ENCODE measurements at places on chromosomes 12 and 14.

DNA sequence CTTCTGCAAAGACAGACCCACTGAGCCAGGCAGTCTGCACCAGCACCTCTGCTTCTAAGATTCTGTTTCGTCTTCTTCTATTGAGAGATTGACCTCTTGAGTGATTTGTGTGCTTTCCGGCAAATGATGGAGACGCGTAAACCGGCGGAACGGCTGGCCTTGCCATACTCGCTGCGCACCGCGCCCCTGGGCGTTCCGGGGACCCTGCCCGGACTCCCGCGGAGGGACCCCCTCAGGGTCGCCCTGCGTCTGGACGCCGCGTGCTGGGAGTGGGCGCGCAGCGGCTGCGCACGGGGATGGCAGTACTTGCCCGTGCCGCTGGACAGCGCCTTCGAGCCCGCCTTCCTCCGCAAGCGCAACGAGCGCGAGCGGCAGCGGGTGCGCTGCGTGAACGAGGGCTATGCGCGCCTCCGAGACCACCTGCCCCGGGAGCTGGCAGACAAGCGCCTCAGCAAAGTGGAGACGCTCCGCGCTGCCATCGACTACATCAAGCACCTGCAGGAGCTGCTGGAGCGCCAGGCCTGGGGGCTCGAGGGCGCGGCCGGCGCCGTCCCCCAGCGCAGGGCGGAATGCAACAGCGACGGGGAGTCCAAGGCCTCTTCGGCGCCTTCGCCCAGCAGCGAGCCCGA is 703 bp downstream of the ASCL4 start:
- no peak for DNase-seq

DNA sequence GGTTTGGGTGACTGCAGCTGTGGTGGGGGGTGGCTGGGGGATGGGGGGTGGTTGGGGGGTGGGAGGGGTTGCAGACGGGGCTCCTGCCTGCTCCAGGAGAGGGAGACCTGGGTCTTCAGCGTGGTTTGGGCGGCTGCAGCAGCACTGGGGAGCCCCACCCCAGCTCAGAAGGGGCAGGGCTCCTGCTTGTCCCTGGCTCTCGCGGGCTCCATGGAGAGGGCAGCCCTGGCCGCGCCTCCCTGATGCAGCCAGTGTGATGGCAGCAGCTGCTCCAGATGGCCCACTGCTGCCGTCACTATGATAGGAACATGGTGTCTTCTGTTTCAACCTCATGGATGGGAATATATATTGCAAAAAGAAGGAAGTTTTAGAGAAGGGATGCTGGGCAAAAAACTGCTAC is 22.9 kb downstream of the TRHDE start:
- DNase-seq, result no peak

- no peak for DNase-seq
Measured at GRCh38 chr12:13599176-13599575, 382.2 kb downstream of the GRIN2B start.

DNA sequence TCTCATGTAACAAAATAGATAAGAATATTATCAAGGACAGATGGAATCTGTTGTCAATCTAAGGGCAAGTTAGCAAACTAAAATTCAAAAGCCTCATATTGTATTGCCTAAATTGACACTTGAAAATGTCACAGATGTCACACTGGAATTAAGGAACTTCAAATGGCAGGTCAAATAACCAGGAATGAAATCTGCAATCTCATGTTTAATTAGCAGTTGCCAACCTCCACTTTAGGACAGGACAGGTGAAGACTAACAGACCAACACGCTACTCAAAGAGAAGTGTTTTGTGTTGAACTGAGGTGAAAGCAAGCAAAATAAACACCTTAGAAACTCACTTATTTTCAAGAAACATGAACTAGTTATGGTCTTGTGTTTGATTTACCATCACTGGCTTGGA is 11.1 kb downstream of the KIF21A start:
- DNase-seq, result no peak

DNA sequence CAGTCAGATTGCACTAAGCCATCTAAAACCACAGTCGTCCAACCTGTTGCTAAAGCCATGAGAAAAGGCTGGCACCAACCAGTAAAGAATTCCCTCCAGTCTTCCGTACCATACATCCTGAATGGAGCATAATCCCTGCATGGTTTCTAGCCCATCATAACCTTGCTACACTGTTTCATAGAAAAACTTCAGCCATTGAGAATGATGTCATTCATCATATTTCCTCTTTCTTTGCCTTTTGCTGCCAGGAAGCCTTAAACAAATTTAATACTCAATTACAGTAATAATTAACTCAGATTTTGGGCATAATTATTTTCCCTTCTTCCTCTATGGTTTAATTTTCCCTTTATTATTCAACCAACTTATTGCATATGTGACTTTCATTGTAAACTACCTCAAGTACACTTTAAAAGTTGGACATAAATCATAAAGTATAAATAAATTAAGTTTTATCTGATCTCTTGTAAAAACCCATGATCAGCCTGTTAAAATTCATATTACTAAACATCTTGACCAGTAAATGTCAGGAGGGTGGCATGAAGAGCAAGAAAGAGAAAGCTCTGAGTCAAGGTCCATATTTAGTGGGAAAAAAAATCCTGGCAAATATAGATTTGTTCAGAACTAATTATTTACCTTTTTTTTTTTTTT is 264.7 kb downstream of the ZFP36L1 start:
- no peak for DNase-seq

DNA sequence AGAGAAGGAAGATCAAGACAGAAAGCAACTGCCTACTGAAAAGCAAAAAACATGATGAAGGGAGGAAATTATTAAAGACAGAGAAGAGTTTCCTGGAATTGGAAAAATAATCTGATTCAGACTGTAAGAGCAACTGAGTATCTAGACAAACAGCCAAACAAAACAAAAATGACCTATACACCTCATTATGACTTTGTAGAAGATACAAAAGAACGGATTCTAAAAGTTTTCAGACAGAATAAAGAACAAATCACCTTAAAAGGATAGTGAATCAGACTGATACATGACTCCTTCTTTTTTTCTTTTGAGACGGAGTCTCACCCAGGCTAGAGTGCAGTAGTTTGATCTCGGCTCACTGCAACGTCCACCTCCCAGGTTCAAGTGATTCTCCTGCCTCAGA is 10.4 kb downstream of the OSBPL8 start:
- no peak for DNase-seq

GRCh38 chr12:93183940-93184671 is 193.6 kb upstream of the NUDT4 start:
- no peak for DNase-seq

GRCh38 chr12:28954333-28954732 is 194.7 kb upstream of the FAR2 start:
- no peak for DNase-seq

- DNase-seq, result no peak
Measured at GRCh38 chr12:3142386-3142785, 65.2 kb downstream of the TSPAN9 start.

DNA sequence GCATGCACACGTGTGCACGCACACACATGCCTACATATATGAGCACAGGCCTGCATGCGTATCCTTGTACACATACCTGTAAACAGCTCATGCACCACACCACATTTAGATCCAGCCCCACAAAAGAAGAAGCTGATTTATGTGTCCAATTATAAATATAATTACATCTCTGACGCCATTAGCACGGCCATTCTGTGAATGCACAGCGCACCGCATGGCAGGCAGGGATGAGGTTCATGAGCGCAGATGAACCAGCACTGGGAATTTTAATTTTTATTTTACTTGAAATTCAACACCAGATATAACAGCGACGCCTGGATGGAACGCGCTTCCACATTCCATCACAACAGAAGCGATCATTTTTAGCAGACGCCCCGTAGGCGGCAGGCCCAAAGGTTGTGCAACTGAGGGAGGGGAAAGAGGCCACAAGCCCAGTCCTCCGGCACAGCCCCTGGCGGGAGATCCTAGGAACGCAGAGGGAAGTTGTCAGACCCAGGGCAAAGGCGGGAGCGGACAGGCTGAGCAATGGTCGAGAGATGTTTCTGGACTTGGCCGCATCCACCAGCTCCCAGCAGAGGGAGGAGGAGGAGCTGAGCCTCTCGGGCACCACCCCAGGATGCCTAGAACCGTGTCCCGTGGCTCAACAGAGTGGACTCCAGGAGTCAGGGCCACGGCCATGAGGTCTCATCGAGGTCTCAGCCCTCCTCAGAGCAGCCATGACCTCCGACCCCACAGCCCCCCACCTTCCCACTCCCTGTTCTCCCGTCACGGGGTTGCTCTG is 37.9 kb upstream of the GALNT9 start:
- no peak for DNase-seq

DNA sequence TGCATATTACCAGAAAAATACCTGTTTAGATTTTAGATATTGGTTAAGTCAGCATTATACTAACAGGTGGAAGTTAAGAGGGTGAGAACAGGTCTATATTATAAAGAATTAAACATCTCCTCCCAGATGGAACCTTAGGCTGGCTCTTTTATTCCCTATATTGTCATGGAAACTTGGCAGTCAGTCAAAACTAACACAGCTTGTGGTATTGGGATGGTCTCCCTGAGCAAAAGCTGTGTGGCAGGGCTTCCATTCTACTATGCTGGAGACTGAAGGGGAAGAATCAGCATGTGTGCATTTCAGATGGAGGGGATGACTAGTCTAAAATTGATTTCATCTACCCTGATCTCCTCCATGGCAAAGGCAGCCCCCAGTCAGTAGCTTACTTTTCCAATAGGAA is 66.7 kb downstream of the SMOC1 start:
- no peak for DNase-seq

DNA sequence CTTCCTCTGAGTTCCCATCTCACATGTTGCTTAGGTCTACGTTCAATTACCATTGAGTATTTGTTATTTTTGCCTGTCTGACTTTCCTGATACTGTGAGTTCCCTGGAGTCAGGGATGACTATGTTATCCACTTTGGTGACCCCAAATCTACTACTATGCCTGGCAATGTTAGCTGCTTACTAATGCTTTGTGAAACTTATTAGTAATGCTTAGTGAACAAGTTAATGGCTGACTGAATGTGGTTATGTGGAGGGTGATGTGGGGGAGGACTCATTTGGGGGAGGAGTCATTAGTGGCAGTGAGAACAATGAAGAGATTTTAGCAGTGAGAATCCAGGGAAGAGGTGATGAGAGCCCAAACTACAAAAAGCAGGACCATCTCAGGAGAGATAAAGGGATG is 121.6 kb downstream of the KTN1 start:
- no peak for DNase-seq

DNA sequence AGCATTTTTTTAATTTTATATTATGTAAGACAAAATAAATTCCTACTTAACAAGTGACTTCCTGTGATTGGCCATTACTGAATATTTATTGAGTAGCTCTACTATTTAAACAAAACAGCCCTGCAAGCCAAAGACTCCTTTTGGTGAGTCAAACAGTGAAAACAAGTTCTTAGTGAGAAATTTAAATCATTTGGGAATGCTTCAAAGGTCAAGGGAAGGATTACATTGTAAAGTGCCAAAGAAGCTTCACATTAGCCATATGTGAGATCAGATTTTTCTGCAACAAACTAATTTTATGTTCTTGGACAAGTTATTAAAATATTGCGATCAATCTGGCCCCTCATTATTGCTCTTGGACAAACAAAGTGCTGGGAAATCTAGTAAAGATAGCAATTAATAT is 795.4 kb upstream of the MGAT4C start:
- DNase-seq, result no peak

- no peak for DNase-seq
Measured at GRCh38 chr12:25190793-25191192, 4.2 kb downstream of the DNAI7 start.

DNA sequence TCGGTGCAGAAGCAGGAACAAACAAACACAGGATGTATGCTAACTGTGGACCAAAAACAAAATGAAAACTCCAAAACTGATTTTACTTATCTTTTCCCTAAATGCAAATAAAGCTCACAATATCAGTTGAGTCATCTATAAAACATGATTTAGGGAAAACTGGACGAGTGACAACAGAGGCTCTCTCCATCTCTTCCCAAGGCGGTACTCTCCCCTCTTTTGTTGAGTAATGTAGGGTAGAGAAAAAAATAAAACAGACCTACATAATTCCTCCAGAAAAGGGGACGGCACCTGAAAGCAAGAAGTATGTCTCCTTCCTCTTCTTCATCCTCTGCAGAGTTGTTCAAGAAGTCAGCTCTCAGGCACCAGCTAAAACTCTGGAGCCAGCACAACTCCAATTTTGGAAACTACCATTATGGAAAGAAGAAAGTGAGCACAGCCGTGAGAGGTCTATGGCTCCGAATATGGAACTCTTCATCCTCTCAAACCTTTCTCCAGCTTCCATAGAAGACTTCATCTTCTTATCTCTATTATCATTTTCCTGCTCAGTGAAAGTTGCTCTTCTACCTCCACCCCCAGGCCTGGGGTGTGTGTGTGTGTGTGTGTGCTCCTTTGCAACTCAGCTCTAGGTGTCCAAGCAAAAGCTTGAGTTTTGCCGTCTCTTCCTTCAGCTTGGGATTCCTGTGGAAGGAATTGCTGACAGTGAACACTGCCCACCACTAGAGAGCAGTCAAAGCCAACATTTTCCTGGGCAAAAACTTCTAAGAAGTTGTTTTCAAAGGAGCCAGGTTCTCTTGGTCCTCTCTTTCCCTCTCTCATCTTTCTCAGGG is 155.4 kb downstream of the DIO2 start:
- no peak for DNase-seq

GRCh38 chr12:131075194-131075593 is 121.5 kb downstream of the ADGRD1 start:
- DNase-seq, result no peak

- no peak for DNase-seq
Measured at GRCh38 chr12:80565271-80565670, 121.2 kb downstream of the PTPRQ start.

GRCh38 chr14:104804481-104805325 is 3.8 kb downstream of the ZBTB42 start:
- DNase-seq, result no peak

- no peak for DNase-seq
Measured at GRCh38 chr14:93579178-93579577, 148.4 kb downstream of the UNC79 start.

DNA sequence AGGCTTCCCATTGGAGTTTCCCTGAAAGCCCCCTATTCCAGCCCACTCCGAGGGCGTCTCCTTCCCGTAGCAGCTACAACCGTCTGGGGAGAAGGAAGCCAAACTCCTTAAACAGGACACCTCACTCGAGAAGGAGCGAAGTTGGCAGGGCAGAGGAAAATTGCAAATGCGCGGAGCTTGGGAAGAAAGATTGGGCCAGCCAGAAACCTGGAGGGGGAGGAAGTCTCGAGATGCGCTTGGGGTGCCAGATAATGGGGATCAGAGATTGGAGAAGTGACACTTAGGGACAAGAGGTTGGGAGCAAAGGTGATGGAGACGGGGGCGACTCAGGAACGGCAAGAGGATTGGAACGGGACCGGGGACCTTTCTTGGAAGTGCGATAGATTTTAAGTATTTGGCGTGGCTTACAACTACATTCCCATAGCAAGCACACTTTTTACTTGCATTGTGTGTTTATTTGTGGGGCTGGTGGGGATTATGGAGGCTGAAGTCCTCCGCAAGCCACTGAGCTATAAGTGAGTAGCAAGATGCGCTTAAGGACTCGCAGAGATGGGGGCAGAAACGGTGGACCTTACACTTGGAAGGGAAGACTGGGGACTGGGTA is 926 bp downstream of the HRK start:
- DNase-seq, result no peak
